ENCODE measurements at places on chromosomes 5 and 9.

DNA sequence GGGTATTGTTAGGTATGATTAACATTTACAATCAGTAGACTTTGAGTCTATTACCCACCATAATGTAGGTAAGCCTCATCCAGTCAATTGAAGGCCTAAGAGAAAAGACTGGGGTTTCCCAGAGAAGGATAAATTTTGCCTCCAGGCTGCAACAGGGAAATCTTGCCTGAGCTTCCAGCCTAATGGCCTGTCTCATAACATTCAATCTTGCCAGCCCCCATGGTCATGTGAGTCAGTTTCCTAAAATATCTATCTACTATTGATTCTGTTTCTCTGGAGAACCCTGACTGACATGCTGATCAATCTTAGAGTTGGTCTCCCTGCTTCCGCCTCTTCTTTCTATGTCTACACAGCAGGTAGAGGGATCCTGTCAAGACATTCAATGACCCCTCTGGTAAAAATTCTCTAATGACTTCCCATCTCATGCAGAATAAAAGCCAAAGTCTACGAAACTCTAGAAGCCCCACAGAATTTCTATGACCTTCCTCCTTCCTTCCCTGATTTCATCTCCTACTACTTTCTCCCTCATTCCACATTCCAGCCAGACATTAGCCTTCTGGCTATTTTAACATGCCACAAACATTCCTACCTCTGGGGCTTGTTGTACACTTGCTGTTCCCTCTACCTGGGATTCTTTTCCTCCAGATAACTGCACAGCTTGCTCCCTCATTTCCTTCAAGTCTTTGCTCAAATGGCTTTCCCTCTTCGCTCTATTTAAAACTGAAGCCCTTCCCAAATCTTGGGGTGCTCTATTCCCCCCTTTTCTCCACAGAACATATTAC, 60.2 kb downstream of the FBXW11 start:
- no peak for DNase-seq

- no peak for DNase-seq
These were observed 81.3 kb upstream of the TMEM171 start for GRCh38 chr5:73039082-73039481.

DNA sequence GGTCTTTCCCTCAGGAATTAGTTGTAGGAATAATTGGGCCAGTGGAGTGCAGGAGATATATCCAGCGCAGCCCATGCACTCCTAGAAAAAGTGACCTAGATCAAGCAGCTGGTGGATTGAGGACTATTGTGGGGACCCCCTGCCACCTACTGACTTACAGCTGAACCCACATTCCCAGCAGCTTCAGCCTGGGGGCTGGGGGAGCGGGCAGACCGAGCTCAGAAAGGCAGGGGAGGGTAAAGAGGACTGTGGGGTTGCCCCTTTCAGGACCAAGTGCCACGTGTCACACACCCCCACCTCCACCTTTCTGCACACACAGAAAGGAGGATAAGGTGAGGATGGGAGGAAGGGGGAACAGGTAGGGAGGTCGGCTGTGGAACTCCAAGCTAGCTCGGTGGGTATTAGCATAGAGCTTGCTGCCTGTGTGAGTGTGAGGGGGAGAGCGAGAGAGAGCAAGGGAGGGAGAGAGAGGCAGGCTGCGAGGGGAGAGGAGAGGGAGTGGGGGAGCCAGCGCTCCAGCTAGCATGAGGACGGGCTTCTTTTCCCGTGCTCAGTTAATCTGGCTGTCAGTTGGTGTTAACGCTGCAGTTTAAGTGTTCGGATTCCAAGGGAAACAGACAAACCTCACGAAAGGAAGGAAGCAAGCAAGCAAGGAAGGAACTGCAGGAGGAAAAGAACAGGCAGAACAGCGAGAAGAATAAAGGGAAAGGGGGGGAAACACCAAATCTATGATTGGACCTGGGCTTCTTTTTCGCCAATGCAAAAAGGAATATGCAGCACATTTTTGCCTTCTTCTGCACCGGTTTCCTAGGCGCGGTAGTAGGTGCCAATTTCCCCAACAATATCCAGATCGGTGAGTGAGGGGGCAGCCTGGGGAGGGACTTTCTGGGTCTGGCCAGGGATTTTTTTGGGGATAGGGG, at the start of gene GRIA1:
GRIA1 (plus strand) TSS at position 553 of the 920 bp plus-strand sequence.
- DNase-seq: no peak

- DNase-seq: no peak
These were observed 33.4 kb downstream of the FAXDC2 start for GRCh38 chr5:154816891-154817492.

- no peak for DNase-seq
These were observed 29.2 kb downstream of the FREM1 start for GRCh38 chr9:14881006-14881405.

GRCh38 chr5:158209219-158209908, 350.4 kb upstream of the CLINT1 start:
- no peak for DNase-seq

- no peak for DNase-seq
These were observed 40.9 kb downstream of the TJP2 start for GRCh38 chr9:69214939-69215338.

DNA sequence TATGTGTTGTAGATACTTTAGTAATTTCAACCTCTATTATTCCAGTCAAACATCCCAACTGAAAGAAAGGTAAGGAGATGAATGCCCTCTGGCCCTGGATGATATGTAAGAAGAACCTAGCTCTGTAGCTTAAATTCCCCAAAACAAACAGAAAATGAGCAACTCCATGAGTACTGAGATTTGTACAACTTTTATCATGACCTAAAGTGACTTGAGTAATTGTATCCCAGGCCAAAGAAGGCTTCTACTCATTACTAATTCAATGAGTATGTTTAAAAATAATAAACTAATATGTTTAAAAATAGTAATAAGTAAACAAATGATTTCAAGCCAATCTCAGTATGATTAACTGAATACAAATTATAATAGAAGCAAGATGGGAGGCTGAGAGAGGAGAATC, 414.0 kb upstream of the ACTBL2 start:
- no peak for DNase-seq

- DNase-seq: no peak
These were observed 71.5 kb upstream of the PALM2AKAP2 start for GRCh38 chr9:109708451-109708945.

GRCh38 chr9:21833090-21833801, 30.8 kb downstream of the MTAP start:
- DNase-seq: no peak

DNA sequence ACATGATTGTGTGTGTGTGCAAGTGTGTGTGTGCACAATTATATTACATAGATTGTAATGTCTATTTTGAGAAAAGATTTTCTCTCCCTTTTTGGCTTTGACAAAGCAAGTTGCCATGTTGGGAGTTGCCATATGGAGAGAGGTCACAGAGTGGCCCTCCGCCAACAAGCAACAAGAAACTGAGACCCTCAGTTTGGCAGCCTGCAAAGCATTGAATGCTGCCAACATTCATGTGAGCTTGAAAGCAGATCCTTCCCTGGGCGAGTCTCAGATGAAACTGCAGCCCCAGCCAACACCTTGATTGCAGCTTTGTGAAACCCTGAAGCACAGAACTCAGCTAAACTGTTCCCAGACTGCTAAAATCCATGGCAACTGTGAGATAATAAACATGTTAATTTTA, 498.0 kb downstream of the NR2F1-AS1 start:
- DNase-seq: no peak

DNA sequence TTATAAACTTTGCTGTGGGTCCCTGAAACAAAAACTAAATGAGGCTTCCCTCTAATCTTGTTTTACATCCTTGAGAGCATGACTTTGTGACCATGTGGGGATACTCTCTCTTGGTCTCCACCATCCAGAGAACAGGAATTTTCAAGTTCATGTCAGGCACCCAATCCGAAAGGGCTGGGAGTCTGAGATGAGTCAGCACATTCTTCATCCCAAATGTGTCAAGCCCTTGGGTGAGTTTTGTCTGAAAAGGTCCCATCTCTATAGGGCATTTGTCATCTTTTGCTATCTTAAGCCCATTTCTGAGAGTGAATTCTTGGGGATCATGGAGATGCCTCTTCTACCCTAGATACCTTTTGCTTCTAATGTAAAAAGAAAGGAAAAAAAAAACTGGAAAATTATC, 26.9 kb upstream of the RAPGEF6 start:
- no peak for DNase-seq

Data from Right ventricle myocardium superior (tissue), 1 donor.